ENCODE measurements at places on chromosomes 3 and 15.

DNA sequence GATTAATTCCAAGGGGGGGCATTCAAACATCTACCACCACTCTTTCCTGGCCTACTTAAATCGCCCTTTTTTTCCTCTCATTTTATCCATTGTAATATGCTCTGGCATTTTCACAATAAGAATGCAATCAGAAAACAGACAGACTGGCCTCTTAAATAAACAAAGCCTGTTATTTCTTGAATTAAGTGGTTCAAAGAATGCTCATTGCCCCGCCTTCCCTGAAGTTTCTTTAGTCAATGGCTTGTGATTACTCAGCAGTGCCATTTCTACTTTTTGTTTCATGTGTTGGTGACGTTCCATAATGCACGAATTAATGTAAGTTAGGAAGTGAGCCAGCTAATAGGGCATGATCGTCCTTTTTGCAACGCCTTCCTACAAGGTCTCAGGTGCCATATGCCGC lies 68.0 kb downstream of the FBN1 start:
- DNase-seq, result no peak

DNA sequence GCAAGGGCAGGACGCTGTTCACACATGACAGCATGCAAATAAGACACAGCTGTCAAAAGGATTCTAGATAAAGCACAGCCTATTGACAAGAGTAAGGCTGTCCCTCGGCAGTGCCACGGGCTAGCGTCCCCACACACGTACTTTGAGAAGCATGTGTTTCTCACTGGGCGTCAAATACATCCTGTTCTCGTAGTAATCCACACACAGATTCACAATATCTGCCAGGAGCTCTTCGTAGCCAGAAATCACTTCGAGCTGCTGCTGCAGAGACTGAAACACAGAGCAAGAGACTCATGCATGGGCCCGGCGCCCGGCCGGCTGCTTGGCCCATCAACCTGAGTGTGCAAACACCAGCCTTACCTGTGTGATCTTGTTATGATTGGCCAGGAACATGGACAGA lies 41.1 kb downstream of the CYFIP1 start:
- DNase-seq, result no peak

- DNase-seq, result no peak
Observed at GRCh38 chr3:32814361-32814760, 3.4 kb upstream of the TRIM71 start.

DNA sequence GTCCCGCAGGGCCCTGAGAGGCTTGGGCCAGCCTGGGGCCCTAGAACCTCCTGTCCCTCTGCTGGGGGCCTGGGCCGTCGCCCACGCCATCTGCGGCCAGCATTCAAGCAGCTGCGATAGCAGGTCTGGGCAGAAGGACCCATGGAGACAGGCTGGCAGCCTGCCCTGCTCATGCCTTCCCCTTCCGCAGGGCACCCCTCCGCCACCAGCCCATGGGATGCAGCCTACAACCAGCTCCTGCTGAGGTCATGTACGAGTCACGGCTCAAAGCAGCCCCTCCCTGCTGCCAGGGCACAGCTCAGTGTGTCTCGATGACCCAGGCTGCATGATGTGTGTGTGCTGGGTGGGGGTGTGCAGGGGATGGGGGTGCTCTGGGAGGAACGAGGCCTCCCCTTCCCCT lies 27.8 kb downstream of the DUSP7 start:
- no peak for DNase-seq

- no peak for DNase-seq
Observed at GRCh38 chr3:29488922-29489321, 208.1 kb downstream of the RBMS3 start.

DNA sequence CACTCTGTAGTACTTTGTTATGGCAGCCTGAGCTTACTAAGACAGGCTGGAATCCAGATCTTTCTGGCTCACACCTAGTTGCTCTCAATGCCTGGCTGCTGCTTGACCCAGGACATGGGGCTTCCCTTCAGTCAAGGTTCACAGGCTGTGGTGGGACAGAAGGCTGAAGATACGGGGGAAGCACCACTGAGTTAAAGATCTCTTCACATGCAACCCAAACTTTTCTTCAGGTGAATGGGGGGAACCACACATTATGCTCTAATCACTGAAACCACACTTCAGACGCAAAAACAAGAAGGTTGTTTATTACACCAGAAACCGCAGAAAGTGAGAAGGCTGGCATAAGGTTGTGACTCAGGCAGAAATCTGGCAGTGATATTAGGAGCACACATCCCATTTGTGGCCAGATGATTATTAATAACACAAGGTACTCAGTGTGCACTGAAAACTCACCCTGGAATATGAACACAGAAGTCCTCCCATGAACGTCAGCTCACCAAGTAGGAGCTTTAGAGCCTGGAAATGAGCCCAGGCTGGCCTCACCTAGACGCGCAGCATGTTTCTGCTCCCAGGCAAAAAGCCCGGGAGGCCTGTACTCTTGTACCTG lies 230.5 kb upstream of the CHRNA7 start:
- DNase-seq, result no peak

DNA sequence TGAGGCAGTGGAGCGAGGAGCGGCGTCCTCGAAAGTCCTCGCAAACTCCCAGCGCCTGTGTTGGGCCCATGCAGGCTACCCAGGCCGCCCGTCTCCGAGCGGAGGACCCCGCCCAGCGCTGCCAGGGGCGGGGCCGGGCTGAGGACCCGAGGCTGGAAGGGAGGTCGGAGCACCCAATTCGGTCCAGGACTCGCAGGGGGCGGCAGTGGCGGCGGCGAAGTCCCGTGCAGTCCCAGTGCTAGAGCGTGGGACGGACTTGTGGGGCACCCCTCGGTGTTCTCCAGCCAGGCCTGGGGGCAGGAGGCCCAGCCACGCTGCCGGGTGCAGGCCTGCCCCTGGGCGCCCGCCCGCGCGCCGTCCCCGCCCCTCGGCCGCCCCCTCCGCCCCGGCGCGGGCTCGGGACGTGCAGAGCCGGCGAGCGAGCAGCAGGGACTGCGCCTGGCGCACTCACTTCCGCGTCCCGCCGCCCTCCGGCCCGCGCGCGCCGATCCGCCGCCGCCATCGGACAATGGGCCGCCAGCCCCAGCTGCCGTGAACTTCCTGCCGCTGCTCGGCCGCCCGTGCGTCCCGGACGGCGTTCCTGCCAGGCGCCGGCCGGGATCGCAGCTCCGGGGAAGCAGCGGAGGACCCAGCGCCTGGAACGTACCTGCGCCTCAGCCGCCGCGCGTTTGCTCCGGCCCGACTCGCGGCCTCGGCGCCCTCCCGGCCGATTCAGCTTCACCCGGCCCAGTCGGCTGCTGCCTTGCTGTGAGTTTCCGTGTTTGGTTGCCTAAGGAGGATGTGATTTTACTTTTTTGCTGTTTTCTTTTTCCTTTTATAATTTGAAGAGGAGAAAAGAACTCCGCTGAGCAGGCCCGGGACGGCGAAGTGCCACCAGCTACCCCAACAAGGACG lies 596 bp upstream of the LIMD1 start:
- DNase-seq, result peak; percentile 66

- DNase-seq, result no peak
Observed at GRCh38 chr3:123486460-123486859, 37.6 kb upstream of the ADCY5 start.

- no peak for DNase-seq
Observed at GRCh38 chr3:14301558-14301957, 100.8 kb upstream of the SLC6A6 start.

- DNase-seq, result no peak
Observed at GRCh38 chr3:173913397-173913796, 515.9 kb downstream of the NLGN1 start.

DNA sequence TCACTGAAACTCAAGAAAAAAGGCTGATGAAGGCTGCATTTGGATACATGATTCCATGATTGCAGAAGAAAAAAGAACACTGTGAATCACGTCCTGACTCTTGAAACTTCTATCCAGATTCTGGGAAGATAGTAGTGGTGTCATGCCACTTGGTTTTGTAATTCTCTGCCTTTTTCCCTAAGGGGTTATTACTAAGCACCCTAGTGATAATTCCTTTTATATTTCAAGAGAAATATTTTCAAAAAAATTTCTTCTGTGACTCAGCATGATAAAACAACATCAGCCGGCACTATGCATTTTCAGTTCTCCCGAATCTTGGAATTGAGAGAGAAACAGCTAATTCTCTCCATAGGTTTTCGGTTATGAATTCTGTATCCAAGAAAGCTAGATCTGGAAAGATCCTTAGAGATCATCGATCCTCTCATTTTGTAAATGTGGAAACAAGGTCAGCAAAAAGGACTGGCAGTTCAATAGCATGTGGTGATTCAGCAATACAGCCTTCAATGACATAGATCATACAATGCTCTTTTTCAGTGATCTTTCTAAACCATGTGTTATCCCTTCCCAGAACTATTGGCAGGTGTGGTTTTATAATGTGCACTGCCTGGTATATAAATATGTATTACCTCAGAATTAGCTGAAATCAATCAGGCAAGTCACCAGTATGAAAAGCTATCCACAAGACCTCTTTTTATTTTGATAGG lies 42.6 kb upstream of the TP63 start:
- no peak for DNase-seq
